Activated T-helper 1 cell treated with Interleukin-2 at 50 U/mL for 16 hours (primary cell): ENCODE measurements at places on chromosomes 16 and 17.

DNA sequence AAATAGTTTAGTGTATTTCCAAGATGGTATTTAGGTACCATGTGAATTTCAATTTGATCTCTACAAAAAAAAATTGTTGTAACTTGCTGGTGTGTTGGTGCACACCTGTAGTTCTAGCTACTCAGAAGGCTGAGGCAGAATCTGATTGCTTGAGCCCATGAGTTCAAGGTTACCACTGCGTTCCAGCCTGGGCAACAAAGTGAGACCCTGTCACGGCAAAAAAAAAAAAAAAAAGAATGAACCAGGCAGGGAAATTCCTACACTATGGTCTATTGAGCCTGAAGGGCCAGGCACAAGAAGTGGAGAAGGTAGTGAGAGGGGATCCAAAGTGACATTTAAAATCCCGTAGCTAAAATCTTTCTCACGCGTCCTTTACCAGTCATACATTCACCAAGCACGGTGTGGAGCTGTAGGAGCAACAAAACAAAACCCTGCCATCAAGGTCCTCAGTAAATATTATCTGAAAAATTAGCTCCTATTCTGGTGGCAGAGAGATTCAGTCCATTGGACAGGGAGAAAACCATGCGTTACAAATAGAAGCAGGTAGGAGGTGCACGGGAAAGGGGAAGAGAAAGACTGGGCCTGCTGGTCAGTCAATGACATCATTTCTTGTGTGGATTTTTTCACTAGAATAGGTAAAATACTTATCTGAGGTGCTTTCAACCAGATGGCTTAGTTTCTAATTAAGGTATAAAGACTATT is 27.3 kb downstream of the TXNDC11 start:
- DNase-seq, result no peak

- DNase-seq, result no peak
Measured at GRCh38 chr16:85708338-85708737, 19.6 kb upstream of the GINS2 start.

DNA sequence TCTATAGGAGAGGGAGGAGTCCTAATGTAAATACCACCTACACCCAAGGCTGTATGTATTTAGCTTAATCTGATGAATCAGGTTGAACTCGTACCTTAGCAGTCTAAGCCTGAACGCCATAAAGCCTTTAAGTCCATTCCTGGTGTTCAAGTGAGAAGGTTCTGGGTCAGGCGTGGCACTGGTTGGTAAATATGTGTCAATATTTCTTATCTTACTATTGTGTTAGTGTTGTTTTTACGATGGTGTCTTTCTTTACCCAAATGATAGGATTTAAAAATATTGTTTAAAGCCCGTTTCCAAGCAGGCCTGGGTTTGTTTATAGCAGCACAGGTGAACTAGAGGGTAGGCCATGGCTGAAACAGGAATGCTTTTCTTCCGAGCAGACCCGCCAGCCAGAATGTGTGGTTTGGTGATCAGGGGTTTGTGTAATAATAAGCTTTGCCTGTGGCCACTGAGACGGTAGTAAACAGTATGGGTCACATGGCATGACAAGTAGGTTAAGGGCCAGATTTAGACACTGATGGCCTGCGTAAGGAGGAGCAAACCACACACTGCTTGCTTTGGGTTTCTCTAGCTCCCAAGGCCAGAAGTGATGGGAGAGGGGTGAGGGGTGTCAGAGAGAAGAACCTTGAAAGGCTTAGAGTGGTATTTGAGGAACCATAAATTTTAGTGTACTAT is 3.3 kb downstream of the TMEM94 start:
- DNase-seq, result no peak

- DNase-seq, result no peak
Measured at GRCh38 chr16:57504001-57504400, 17.7 kb upstream of the DOK4 start.

DNA sequence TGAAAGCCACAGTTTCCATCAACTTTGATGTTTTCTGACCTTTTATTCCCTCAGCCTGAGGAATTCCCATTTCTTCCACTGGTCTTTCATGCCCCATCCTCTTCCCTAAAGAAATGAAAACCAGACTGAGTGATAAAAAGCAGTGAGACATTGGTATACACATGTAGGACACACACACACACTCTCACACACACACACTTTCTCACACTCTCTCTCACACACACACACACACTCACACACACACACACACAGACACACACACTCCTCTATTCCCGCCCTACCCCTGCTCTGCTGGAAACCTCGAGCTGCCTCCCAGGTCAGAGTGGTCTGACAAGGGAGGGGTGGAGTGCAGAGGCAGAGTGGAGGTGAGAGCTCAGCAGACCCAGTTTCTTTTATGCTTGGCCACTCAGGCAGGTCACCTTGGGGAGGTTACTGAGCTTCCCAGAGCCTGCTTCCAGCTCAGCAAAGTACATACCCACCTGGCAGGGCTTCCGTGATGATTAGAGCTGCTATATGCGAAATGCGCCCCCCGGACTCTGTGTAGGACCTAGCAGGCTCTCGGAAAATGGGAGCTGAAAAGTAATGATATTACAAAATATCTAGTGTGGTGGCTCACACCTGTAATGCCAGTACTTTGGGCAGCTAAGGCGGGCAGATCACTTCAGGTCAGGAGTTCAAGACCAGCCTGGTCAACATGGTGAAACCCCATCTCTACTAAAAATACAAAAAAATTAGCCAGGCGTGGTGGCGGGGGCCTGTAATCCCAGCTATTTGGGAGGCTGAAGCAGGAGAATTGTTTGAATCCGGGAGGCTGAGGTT is 30.7 kb downstream of the CCR7 start:
- DNase-seq, result no peak

DNA sequence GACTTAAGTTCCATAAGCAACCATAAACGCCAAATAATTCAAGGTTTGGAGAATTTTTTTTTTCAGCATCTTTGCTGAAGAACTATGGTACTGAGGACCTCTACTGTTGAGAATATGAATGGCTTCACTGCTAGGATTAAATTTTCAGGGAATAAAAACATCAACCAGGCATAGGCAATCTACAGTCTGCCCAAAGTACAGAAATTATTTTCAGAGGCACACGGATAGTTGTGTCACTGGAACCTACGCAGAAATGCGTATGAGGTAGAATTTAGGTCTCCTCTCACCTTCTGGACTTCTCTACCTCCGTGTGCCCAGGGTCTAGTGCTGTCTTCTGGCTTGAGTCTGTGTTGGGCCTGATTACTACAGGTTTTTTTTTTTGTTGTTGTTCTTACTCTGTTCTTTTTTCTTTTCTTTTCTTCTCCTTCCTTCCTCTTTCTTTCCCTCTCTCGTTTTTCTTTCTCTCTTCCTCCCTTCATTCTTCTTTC is 39.7 kb downstream of the NACA2 start:
- DNase-seq, result no peak

- DNase-seq, result no peak
Measured at GRCh38 chr16:84396537-84397008, 28.2 kb downstream of the ATP2C2 start.

DNA sequence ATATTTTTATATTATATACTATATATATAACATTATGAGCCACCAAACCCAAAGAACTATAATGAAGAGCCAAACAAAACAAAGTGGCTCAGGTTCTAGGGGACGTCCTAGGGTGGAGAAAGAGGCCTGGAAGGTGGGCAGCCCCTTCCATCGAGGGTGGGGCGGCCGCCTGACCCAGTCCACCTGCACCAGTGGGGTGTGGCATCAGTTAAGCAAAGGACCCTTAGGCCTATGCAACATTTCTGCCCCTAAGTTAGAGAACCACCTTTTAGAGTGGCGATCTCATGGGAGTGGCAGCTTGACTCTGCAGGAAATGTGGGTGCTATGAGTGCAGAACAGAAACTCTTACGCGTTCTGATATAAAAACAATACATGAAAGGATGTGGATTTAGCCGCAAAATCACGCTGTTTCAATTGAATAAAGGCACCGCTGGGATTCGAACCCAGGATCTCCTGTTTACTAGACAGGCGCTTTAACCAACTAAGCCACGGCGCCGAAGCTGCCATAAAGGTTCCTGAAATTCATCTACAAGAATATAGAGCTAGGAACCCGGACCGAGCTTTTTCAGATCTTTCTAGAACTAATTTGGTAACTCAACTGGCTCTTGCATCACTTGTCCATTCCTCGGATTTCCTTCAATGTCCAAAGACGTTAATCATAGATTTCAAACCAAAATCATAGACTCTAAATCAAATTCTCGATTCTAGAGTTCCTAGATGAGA is 15.6 kb upstream of the AURKB start:
- peak; percentile 44 for DNase-seq

GRCh38 chr17:80122026-80122575 is 20.7 kb downstream of the GAA start:
- DNase-seq, result no peak

DNA sequence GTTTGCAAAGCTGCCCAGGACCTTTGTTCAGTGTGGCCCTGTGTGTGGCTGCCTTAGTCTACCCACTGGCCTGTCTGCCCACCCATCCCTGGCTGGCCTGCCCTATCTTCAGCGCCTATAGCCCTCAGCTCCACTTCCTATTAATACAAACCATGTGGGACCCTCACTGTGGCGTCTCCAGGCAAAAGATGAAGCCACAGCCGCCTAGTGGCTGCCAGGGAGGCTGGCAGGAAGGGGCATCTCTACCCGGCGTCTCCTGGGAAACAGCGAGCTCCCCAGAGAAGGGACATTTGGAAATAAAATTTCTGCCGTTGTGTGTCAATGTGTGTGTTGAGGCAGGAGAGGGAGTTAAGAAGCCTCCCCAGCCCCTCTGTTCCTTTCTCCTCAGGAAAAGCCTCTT is 31.5 kb downstream of the NEUROD2 start:
- DNase-seq, result no peak

- DNase-seq, result no peak
Measured at GRCh38 chr16:48831076-48831722, 221.2 kb upstream of the N4BP1 start.

- no peak for DNase-seq
Measured at GRCh38 chr16:28062847-28063521, 530 bp downstream of the GSG1L start.

DNA sequence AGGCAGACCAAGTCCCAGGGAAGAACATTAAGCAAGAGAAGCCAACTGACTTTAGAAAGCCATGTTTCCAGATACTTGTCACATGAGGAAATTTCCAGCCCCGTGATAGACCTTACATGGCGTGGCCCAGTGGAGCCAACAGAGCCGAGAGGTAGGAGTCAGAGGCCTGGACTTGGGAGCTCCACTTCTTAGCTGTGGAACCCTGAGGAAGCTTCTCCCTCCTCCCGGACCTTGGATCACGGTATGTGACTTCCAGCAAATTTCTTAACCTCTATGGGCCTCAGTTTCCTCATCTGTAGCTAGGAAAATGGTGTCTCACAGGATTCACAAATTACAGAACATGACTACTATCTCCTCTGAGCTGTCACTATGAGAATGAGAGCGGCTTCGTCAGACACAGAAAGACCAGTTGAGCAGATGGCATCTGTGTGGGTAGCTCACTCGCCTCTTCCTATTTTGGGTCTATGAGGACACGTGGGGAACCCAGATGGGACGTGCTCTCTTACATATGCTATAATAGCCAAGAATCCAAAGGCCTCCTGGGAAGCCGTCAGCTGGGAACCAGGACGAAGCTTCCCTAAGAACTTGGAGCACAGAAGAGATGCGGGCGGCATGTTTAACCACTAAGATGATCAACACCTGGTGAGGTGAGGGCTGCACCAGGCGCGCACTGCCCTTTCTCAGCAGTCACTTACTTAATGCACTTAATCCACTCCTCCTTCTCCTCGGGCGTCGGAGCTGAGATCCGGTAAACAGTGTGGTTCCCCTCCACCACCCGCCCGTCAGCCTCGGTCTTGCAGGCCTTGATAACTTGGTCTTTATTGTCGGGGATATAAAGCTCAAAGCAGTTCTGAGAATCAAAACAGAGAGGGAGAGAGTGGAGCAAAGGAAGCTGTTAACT is 102.3 kb downstream of the CYTH1 start:
- DNase-seq, result no peak

GRCh38 chr16:86892509-86892908 is 314.2 kb downstream of the FOXL1 start:
- no peak for DNase-seq

GRCh38 chr16:72969146-72969545 is 78.8 kb downstream of the ZFHX3 start:
- no peak for DNase-seq

DNA sequence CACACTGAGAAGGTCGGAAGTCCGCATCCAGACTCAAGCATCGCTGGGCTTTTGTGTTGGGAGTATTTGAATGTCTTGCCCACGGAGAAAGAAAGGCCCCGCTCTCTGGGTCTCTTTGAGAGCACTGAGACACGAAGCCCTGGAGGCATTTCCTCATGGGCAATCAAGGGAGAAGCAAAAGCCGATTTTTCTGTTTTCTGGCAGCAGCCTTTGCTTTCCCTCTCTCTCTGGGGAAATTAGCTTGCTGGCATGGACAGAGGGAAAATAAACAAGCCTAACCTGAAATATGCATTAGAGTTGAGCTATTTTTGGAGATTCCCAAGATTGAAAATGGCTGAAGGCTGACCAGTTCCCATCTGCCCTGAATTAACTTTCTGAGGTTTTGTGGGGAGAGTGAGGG is 238.7 kb downstream of the HAPSTR1 start:
- no peak for DNase-seq

DNA sequence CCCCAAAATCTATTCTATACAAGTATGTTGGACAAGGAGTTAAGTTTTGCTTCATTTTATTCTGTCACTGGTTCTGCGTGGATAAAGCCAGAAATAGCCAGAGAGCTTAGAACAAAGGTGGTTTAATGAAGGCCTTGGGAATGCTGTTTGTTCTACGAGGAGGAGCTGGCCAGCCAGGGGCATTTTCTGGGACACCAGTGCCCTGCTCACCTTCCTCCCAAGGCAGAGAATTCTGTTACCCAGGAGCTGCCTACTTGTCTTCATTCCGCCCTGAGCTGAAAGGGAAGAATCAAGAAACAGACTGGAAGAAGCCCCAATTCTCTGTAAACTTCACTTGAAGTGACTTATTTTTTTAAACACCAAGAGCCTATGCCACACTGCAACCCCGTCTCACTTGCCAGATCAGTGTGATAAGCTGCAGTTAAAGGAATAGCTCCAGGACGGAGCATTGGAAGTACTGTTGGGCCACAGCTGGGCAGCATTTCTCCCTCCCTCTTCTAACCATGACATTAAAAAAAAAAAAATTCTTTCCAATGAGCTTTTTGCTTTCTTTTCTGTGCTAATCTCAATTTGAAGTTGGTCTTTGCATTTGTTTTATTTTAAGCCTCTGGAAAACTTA is 149.8 kb upstream of the DYNLRB2 start:
- DNase-seq, result no peak

GRCh38 chr16:57955572-57956188 is 15.2 kb downstream of the CNGB1 start:
- DNase-seq, result no peak

- no peak for DNase-seq
Measured at GRCh38 chr17:74447628-74448159, 15.8 kb downstream of the GPRC5C start.
